ENCODE measurements at places on chromosomes 1 and 21.

DNA sequence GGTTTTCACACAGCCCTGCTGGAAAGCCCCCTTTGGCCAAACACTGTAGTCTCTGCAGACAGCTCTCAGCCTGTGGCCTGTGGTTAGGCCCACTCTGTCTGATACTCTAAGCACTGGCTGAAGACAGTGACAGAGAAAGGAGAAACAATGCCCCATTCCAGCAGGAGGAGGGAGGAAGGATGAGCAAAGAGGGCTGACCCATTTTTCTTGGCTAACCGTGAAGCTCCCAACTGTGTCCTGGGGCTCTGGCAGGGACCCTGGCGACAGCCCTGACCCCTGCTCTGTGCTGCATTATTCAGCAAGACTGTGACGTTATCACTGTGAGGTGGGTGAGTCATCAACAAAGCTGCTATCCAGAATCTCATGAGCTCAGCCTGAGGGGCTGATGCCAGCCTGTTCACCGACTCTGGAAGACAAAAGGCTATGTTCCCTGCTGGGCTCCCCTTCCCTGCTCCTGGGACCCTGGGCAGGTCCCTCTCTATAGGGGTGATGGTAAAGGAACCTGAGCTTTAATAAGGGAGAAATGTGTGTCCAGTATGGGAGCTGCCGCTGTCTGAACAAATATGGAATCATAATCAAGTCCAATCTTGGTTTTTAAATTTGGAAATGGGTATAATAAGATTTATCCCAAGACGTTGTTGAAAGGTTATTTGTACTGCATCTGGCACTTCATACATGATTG is 107.0 kb downstream of the RHOU start:
- no peak for DNase-seq

GRCh38 chr1:19435851-19436455 is 49.4 kb downstream of the CAPZB start:
- no peak for DNase-seq

- DNase-seq = no peak
Measured at GRCh38 chr1:166902279-166902678, 26.2 kb upstream of the TADA1 start.

GRCh38 chr21:31041295-31042079 is 3.2 kb upstream of the KRTAP19-8 start:
- DNase-seq = no peak

GRCh38 chr1:25027822-25028586 is 97.9 kb upstream of the RUNX3 start:
- DNase-seq = no peak

DNA sequence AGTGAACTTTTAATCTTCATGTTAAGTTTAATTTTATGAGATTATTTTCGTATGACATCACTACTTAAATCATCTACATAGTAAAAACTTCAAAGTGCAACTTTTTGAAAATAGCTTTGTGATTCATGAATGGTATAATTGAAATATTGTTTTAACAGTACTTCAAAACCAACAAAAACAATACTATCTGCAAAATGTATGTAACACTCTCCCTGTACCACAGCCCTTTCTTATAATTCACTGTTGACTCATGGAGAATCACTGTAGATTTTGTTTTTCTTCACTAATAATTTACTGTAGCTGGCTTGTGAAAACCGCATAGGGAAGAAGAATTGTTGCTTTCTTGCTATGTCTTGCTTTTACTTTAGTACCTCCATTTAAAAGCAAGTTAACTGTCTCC is 301.4 kb upstream of the ADAMTS5 start:
- DNase-seq = no peak

DNA sequence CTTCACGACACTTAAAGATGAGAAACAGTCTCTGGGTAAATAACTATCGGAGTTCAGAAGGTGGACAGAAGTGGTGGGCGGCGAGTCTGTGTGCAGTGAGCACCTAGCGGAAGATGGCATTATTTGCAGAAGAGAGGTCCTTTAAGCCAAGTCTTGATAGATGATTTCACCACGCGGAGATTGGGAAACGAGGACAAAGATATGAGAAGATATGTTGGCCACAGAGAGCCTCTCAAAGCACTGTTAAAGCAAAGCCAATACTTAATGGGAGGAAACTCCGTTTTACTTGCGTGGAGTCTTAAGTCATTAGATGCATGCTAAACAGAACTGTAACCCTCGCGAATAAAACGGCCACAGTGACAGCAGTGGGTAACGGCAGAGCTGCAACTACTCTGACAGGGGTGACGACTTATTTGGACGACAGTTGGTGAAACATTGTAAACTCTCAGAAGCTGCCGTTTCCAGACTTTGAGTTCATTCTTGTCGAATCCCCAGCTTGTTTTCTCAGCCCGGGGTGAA is 577 bp upstream of the CEP350 start:
- DNase-seq = peak; percentile 26

GRCh38 chr21:33993286-33994231 is 78.0 kb upstream of the ATP5PO start:
- no peak for DNase-seq

DNA sequence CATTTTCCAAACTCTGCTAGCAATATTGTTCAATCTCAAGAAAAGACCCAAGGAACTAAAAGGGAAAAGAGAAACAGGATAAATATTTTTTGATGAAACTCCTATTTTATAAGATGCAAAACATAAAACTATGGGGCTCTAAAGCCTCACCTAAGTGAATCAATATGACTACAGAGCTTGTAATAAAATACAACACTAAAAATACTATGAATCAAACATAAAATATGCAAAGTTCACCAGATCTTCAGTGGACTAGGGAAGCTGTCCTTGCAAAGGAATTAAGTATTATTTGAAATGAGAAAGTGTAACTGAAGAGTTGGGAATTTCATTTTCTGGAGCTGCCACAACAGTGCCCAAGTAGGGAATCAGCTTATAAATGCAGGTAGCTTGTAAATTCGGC is 124.5 kb downstream of the CRB1 start:
- no peak for DNase-seq

DNA sequence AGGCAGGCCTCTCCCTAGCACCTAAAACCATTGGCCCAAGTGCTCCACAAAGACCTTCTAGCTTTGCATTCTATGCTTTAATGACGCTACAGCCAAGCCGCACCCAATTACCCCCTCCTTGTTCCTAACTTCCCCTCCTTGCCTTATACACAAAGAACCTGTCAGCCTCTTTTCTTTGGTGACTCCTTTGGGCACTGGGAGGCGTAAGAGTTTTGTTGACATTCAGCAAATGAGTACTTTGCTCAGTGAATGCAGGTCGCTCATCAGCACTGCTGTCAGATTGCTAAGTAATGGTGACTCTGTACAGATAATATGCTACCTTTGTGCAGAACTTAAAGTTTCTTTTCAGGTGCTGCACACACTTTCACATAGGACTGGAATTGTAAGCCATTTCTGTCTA is 187.6 kb upstream of the FAM78B start:
- DNase-seq = no peak

DNA sequence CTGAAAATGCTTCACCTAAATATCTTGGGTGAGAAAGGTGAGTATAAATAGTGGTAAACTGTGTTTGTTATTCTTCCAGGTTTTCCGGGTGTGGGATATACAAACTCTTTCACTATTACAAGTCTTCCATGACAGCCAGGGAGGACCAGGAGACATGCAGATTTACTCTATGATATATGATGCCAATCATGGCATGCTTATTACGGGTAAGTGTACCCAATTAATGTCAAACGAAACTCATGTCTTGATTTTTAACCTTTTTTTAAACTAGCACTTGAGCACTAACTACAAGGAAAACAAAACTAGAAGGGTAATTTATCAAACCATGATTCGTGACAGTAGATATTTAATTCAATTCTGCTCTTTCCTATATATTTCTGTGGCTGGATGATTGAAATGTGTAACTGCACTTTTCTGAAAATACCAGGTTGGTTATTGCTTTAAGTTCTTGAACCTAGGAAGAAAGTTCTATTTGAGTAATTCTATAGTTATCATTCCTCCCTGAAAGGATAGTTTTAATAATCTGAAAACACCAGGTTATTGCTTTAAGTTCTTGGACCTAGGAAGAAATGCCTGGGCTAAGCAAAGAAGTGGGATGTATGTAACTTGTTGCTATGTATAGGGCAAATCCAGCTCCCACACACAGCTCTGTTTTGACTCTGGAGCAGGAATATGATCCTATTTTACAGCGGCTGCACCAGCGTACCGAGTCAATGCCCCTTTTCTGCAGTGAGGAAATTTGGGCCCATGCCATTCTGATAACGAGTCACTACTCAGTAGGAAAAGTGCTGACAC is 86.4 kb downstream of the WDR64 start:
- no peak for DNase-seq

- no peak for DNase-seq
Measured at GRCh38 chr1:25534410-25534788, 9.0 kb upstream of the LDLRAP1 start.

DNA sequence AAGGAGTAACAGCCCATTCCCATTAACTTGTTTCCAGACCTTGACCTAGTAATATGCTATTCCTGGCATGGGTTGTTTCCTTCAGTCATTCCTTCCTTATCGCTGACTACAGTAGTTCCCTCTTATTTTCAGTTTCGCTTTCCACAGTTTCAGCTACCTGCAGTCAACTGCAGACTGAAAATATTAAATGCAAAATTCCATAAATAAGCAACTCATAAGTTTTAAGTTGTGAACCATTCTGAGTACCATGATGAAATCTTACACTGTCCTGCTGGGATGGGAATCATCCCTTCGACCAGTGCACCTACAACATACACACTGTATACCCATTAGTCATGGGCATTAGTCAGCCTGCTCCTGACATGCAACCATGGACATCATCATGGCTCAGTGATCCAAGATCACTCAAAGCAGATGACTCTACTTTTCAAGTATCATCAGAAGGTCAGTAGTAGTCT is 66.7 kb downstream of the CCDC30 start:
- DNase-seq = no peak

DNA sequence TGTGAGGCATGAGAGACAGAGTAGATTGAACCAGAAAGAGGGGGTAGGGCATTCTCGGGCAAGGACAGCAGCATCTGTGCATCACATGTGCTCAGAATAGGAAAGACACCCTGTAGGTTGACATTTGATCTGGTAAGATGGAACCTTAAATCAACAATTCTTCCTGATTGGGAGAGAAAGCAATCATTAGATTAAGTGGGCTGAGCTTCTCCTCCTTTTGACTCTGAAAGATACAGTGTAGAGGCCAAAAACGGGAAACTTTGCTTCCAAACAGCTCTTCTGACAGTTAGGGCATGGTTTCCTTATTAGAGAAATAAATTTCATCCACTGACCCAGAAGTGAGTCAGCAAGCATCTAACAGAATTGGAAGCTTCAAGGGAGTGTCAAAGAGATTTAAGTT is 9.7 kb downstream of the KIF14 start:
- DNase-seq = no peak

DNA sequence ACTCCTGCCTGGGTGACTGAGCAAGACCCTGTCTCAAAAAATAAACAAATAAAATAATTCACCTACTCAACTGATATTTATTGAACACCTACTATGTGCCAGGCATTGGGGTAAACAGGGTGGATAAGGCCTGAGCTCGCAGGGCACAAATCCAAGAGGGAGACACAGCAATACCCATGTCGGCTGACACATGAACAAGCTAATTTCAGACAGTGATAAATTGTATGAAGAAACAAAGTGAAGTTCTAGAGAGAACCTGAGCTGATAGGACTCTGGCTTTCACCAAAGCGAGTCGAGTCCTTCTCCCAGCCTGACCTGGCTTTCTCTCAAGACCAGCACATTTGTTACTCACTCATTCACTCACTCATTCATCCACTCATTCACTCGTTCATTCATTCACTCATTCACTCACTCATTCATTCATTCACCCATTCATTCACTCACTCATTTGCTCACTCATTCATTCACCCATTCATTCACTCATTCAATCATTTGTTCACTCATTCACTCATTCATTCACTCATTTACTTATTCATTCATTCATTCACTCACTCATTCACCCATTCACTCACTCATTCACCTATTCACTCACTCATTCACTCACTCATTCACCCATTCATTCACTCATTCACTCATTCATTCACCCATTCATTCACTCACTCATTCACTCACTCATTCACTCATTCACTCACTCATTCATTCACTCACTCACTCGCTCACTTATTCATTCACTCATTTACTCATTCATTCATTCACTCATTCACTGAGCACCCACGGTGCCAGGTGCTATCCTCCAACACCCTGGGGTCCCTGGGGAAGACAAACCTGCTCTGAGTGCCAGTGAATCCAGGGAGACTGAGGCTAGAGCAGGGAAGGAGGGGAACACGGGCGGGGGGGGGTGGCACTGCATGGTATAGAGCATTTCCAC is 37.4 kb upstream of the CASZ1 start:
- no peak for DNase-seq

DNA sequence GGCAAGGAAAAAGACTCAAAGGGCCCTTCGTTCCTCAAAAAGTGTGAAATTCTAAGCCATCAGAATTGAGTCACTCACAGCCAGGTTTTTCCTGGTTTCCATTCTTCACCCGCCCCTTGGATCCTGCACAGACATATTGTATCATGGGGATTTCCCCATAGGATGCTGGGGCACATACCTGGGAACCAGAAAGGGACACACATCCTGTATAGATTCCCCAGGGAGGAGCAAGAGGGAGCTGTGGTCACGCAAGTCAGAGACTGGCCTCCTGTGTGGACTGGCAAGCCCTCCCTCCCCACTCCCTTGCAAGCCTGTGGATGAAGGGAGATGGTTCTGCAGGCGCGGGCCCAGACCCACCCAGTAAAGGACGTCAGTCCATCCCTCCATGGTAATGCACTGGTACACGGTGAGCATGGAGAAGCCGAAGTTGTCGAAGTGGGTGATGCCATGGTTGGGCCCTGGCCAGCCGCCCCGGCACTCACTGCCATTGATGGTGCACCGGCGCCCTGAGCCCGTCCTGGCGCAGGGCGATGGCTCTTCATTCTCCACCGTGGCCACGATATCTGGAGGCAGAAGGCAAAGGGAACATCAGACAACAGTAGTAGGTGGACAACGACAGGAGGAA is 23.2 kb downstream of the CACNA1S start:
- no peak for DNase-seq

DNA sequence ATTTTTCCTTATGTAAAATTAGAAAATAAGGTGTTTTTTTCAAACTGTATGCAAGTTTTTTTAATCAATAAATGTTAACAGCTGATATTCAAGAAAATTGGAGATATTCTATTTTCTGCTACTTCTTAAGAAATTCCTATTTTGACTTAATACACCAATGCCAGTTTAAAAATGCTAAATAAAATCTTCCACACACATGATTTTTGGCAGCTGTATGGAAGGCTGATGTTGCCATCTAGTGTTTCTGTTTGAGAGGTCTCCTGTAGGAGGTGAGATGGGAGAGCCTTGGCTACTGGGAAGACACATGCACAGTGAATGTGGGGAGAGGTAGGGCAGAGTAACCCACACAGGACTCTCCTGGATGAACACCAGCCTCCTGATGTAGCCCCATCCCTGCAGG is 29.2 kb upstream of the OR2B11 start:
- no peak for DNase-seq

GRCh38 chr1:65425697-65426096 is 5.2 kb downstream of the LEPR start:
- DNase-seq = no peak

GRCh38 chr1:115705085-115705951 is 63.2 kb downstream of the CASQ2 start:
- no peak for DNase-seq

All from activated T-helper 9 cell treated with anti-CD3 and anti-CD28 coated beads, Interleukin-2, amount 50 U/mL, for 16 hours (primary cell).